EL (cell line): ENCODE measurements at places on chromosomes 5 and 9.

- no peak for DNase-seq
Measured at GRCh38 chr5:158494541-158494940, 605.2 kb downstream of the EBF1 start.

- DNase-seq = no peak
Measured at GRCh38 chr5:14431534-14431933, 150.1 kb upstream of the OTULINL start.

- peak; percentile 19 for DNase-seq
Measured at GRCh38 chr5:157459715-157460599, at the start of gene NIPAL4. TSS of gene NIPAL4 (plus strand) at chr5:157460213. CDS start at chr5:157460321, 108 bp downstream.

- no peak for DNase-seq
Measured at GRCh38 chr9:110126499-110126941, 81.4 kb downstream of the C9orf152 start.

DNA sequence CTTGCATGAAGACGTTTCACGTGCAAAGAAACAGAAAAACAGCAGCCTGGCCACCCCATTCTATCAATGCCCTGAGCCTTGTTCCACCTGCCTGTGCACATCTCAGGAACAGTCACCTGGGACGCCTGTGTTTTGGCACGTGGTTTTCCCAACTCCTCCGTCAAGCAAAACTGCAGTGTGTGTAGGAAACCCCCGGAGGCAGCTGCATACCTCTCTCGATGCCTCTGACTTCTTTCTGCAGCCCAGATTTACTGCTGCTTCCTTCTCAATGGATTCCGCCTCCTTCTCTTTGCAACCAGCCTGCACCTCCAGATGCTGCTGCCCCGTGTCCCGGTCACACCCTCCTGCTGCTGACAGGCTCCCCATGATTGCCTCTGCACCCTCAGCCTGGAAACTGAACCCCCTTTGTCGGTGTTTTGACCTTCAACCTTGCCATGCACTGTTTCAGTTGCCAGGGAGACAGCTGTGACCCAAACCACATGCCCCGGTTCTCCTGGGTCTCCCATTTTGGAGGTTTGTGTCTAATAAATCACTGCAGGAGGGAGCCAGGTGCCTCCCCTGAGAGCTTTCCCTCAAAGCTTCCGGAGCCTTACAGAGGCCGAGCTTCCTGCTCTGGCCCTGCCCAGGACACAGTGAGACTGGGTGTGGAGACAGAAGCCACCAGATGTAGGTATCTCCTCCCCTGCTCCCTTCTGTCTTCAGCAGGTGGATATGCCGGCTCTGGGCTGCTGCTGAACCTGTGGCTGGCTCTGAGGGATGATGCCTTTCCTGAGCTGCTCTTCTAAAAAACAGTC is 395.5 kb upstream of the IRX1 start:
- no peak for DNase-seq

GRCh38 chr9:14395317-14396082 is 81.6 kb upstream of the NFIB start:
- no peak for DNase-seq

GRCh38 chr5:142984011-142984410 is 213.8 kb downstream of the ARHGAP26 start:
- no peak for DNase-seq

DNA sequence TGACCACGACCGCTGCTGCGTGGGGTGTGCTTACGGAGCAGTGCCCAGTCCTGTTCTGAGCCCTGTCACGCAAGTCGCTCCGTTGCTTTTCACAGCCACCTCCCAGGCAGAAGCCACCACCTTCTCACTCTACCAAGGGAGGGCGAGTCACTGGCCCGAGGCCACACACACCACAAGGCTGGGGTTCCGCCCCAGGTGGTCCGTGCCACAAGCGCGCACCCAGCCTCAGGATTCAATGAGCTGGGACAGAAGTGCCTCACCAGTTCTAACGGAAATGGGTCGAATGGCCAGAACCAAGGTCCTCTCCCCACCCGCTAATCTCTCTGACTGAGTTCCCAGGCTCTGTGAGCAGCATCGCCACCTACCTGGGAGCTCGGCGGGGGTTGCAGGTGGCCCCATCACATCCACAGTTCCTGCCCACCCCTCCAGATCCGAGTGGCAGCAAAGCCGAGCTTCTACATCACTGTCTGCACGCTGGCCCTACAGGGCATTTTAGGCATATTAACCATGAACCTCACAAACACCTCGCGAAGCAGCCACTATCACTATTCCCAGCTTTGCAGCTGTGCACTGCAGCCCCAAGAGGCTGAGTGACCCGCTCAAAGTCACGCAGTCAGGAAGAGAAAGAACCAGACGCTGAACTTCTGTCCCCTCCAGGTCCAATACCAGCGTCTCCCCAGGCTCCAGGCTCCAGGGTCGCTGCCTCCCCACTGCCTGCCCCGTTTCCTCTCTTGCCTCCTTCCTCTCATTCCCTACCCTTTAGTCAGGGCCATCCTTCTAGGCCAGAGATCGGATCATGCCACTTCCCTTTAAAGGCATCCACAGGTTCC is 92.1 kb upstream of the PHYKPL start:
- DNase-seq = no peak

- DNase-seq = no peak
Measured at GRCh38 chr9:6212722-6213375, 2.8 kb upstream of the IL33 start.

DNA sequence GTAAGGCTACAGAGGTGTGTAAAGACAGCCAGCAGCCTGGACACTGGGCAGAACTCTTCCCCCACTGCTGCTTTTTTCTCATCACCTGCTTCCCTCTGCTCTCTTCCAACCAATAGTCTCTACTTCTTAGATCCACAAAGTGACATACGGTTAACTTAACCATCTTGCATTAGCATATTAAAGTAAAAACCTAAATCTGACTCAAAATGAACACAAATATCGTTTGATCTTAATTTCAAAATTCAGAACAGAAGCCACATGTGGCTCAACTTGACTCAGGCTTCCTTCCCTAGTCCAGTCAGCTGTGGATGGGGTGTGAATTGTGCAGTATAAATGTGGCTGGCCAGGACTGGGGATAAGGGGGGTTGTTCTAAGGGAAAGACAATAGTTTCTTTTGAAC is 114.3 kb downstream of the STARD4 start:
- DNase-seq = no peak

DNA sequence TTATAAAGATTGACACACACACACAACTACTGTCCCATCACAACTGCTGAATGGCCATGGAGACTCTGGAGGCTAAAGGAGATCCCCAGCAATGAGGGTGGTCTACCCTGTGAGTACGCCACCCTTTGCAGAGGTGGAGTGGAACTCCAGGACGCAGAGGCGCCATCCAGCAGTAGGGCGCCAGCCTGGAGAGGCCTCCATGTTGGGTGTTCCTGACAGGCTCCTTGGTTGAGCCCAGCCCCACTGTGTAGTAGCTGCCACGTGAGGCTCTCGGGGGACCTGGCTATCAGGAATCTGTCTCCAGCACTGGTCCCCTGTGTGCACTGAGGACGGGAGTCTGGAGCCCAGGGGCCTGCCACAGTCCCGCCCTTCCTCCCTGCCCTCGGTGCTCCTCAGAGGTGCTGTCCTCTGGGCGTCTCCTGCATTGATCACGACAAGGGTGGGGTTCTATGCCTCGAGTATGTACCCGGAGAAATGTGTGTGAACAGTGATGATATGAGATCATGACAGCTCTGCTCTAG is 72.3 kb downstream of the DAP start:
- no peak for DNase-seq

GRCh38 chr5:122745597-122745996 is 29.3 kb upstream of the SNX2 start:
- no peak for DNase-seq

- peak; percentile 48 for DNase-seq
Measured at GRCh38 chr9:16421532-16421931, 448.9 kb downstream of the BNC2 start.

GRCh38 chr5:62627121-62627520 is 48.5 kb downstream of the LRRC70 start:
- no peak for DNase-seq

GRCh38 chr5:156800929-156801328 is 49.2 kb upstream of the PPP1R2B start:
- DNase-seq = no peak

- peak; percentile 13 for DNase-seq
Measured at GRCh38 chr5:122565331-122565730, 209.5 kb upstream of the SNX2 start.

- DNase-seq = no peak
Measured at GRCh38 chr5:93600409-93601070, 17.5 kb downstream of the NR2F1 start.

DNA sequence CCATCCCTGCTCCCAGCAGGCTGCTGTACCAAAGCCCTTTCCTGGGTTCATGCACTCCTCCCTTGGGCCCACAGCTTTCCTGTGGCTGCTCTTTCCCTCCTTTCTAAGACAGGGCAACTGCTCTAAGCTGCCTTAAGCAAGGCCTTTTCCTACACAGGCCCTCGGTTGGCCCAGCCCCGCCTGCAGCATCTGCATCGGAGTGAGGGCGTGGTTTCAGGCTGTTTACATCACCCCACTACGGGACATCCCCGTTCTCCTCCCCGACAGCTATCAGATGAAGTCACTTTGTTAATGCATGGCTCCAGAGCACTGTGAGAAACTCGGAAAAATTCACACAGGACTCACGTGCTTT is 3.4 kb downstream of the DPH7 start:
- DNase-seq = no peak

DNA sequence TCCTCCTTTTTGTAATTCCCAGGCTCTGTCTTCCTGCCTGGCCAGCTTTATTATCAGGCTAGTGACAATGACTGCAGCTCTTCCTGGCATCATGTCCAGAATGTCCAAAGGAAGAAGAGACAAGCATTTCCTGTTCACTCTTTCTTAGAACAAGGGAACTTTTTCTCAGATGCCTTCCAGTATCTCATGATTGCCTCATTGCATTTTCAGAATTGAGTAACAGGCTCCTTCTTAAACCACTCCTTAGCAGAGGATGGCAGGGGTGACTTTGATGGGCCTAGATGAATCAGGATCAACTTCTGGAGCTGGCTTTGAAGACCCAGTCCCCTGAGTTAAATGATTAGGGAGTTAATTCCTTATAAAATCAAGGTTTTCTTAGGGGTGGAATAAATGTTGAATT is 92.9 kb upstream of the RASGRF2 start:
- peak; percentile 9 for DNase-seq

GRCh38 chr5:116557669-116558271 is 16.9 kb downstream of the SEMA6A start:
- no peak for DNase-seq

DNA sequence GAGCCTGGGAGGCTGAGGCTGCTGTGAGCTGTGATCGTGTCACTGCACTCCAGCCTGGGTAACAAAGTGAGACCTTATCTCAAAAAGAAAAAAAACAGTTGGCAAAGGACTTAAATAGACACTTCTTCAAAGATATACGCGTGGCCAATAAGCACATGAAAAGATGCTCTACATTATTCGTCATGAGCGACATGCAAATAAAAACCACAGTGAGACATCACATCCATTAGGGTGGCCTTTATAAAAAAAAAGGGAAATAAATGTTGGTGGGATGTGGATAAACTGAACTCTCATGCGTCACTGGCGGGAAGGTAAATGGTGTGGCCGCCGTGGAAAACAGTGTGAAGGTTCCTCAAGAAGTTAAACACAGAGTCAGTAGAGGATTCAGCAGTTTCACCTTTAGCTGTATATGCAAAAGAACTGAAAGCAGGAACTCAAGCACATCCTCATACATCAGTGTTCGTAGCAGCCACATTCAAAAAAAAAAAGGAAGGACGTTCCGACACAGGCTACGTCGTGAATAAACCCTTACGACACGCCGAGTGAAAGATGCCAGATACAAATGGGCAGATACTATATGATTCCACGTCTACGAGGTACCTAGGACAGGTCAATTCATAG is 24.5 kb upstream of the NRARP start:
- DNase-seq = no peak

DNA sequence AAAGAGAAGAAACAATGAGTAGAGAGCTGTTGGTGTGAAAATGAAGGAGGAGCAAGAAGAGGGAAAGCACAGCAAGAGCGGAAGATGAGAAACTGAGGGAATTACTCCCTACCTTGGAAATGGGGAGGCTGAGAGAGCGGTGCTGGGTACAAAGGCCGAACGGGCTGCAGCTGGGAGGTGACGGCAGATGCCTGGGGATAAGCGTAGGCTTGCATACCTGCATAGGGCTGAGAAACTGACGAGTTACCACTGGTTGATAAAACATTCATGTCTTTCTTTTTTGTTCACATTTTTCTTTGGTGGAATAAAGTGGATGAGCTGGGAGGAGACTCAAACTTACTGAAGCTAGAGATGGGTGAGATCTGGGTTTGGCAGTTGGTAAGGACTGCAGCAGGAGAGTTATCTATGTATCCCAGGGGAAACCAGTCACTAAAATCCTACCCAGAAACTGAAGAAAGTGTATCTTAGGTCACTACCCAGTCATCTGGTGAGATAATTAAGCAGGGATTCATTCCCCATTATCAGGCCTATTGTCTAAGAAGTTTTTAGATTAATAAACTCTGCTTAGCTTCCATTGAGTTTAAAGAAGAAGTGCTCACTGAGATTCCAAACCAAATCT is 34.8 kb downstream of the FKBP15 start:
- DNase-seq = no peak

DNA sequence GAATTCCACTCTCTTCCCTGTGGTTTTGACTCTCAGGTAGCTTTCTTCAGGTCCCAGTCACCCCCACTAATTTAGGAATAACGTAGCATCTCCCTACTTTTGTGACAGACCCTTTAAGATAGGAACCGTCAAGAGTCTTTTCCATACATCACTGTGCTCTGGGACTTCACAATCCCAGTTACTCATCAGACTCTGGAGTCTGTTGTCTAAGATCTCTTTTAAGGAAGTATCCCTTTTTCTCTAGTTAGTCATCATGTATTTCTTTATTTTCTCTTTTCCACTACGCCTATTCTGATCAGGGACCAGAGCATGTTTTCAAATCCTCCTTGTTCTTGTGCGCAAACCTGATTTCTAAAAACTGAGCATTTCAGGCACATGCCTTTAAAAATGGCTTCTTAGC is 143.0 kb downstream of the GOLPH3 start:
- DNase-seq = peak; percentile 37

GRCh38 chr5:174727794-174728680 is 3.7 kb downstream of the MSX2 start:
- DNase-seq = no peak

DNA sequence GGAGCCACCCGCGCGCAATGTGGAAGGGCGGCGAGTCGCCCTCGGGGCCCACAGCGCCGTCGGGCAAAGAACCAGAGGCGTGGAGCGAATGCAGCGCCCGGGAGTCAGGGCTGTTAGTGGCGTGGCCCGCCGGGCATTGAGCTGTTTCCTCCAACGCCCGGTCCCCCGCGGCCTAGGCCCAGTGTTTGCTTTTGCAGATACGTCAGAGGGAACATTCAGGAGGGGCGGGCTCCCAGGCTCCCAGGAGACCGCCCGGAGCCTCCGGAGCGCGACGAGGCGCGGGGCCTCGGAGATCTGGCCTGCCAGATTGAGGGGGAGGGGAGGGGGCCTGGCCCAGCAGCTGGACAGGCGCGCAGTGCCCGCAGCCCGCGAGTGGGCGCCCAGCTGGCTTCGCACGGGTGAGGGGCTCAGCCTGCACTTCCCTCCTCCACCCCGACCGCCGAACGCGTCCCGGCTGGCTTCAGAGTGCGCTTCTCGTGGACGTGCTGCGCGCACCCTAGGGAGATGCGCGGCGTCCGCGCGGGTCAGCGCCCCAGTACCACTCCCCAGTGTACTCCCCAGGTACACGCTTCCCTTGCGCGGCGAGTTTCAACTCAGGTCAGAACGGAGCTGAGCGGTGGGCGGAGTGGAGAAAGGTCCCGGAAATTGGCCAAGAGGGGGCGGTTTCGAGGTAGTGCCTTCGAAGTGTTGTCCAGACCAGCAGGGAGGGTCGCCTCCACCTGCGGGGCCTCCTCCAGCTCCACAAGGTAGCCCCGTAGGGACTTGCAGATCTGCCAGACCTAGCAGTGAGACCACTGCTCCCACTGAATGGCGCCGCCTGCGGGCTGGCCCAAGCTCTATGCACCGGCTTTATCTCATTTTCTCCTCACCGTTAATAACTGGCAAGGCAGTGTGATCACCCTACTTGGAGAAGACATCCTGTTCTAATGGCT is 130.4 kb downstream of the TMEM174 start:
- no peak for DNase-seq
